ENCODE measurements at places on chromosomes 2 and 18. TPM values are rescaled to one million over a fixed set of nuclear protein-coding genes. Genes with fewer than 3 reads are reported as not detected.

The DYSF gene
- total RNA-seq, result 0.05 TPM

- H3K4me1 ChIP-seq, result peaks cover 23% of the 10 kb centered on the region
- peaks cover 73% of the 10 kb centered on the region for H3K27me3 ChIP-seq
- DNase-seq, result peak; percentile 26
- peak overlapping the region; percentile 83 for H3K4me3 ChIP-seq
- H3K27ac ChIP-seq, result peak overlapping the region; percentile 37
- H3K36me3 ChIP-seq, result no peaks in the 10 kb centered on the region
Observed at GRCh38 chr2:221572821-221573429, 821 bp upstream of the EPHA4 start.

The ST6GAL2 gene
- total RNA-seq, result not detected

The ALK gene
- not detected for total RNA-seq

DNA sequence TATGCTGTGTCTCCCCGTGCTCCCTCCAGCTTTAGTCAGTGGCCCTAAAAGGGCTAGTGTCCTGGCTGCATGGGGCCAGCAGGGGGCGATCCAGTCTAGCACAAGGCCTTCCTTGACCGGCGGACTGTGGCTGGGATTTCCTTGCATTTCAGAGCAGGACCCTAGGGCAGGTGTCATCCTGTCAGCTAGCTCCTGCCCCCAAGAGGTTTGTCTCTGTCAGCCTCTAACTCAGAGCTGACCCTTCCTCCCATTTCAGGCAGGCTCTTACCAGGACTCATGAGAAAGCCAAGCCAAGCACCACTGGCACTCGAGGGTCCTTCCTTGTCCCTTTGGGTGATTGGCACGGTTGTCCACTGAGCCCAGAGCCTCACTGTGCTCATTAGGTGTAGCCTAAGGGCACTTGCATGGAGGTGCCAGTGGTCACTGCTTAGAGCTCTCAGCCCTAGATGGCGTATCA is 140.3 kb downstream of the RPIA start:
- DNase-seq, result peak; percentile 18
- H3K4me3 ChIP-seq, result no peak overlapping the region
- H3K27ac ChIP-seq, result no peak overlapping the region
- H3K36me3 ChIP-seq, result no peaks in the 10 kb centered on the region
- peaks cover 4% of the 10 kb centered on the region for H3K27me3 ChIP-seq
- H3K4me1 ChIP-seq, result no peaks in the 10 kb centered on the region

- H3K27ac ChIP-seq, result peak overlapping the region; percentile 16
- DNase-seq, result no peak
- peaks cover 12% of the 10 kb centered on the region for H3K27me3 ChIP-seq
- peaks cover 20% of the 10 kb centered on the region for H3K4me1 ChIP-seq
- peak overlapping the region; percentile 72 for H3K4me3 ChIP-seq
Observed at GRCh38 chr18:13136056-13136903, 82.3 kb upstream of the LDLRAD4 start.
